ENCODE measurements at places on chromosomes 1 and 21.

DNA sequence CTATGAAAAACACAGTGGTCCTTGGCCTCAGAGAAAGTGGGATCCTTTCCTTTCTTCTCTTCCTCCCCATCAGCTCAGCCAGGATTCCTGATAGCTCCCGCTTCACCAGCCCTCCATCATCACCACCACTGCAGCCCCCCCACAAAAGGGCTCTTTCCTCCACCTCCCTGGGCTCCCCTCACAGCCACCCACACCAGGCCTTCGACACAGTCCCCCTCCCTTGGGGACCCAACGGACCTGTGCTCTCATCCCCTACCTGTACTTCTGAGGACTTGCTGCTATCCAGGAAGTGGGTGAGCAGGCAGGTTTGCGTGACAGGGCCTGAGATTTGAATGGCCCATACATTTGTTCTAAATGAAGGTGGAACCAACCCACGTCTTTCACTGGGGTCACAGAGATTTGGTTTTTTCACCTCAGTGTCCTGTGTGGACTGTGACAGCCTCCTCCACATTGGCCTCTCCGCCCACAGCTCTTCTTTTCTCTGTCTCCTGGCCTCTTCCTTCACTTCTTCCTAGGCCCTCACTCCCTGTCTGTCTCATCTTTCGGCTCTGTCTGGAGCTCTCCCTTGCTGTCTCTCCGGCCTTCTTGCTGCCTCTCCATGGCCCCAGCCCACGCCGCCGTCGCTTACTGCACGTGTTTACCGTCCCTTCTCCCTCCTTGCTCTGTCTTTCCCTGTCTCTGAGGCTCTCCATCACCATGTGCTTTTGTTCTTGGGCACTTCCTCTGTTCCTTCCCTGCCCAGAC is 238.6 kb downstream of the FOXD2 start:
- no peak for DNase-seq

- no peak for DNase-seq
These were observed 1.3 kb downstream of the NOS1AP start for GRCh38 chr1:162070825-162071224.

- no peak for DNase-seq
These were observed 75.5 kb upstream of the DYNLT5 start for GRCh38 chr1:66676613-66677298.

DNA sequence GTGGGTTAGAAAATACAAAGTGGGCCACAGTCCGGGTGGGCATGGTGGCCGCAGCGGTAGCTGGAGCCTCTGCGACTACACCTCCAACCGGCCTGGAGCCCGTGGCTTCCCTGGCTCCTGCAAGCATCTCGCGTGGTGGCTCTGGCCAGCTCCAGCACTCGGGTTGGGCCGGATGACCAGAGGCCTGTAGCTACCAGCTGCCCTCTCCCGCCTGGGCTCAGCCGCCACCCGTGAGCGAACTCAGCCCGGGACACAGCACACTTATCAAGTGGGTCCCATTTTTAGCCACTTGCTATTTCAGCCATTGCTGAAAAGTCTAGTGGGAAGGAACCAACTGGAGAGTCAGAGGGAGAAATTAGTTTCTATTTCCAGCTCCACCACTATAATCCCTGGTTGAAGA is 107.7 kb upstream of the CACYBP start:
- DNase-seq: no peak

DNA sequence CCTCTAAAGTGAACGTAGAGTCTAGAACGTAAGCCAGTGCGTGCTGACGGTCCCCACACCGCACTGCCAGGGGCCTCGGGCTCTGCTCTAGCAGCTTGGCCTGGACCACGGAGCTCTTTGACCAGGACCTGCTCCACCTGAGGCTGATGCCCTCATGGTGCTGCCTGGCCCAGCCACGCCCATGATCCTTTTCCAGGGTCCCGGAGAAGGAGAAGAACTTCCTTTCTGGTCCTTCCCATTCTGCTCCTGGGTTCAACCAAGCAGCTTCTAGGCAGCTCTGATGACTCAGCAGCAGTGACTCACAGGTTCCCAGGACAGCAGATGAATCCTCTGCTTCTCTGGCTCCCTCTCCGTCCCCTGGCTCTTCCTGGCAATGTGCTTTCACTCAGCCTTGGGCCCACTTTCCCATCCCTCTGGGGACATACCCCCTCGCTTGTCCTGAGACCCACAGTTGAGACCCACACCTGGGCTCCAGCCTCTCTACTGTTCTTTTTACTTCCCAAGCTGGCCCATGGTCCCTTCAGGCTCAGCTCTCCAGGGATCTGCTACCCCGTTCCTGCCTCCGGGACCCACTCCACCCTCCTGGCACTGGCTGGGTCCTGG is 246.3 kb upstream of the RAB4A start:
- no peak for DNase-seq

- DNase-seq: no peak
These were observed 25.2 kb downstream of the PRKAA2 start for GRCh38 chr1:56670350-56670749.

DNA sequence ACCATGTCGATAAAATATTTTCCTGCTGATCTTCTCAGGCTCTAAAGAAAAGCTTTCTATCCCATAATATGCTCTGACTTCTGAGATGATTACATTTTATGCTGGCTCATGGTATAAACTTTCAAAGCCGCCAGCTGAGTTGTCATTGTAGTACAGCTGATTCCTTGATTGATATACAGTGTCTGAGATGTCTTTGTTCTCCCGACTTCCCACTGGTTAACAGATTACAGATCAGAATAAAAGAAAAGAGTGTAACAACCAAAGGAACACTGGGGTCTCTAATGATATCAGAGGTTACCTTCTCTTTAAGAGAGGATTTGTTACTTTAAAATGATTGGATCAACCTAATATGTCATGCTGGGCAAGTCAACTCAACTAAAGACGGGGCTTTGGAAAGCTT is 485.4 kb upstream of the LRRC7 start:
- no peak for DNase-seq

- no peak for DNase-seq
These were observed 28.8 kb upstream of the RERE start for GRCh38 chr1:8846263-8846662.

- no peak for DNase-seq
These were observed 174.0 kb downstream of the TOMM20 start for GRCh38 chr1:234954613-234955012.

DNA sequence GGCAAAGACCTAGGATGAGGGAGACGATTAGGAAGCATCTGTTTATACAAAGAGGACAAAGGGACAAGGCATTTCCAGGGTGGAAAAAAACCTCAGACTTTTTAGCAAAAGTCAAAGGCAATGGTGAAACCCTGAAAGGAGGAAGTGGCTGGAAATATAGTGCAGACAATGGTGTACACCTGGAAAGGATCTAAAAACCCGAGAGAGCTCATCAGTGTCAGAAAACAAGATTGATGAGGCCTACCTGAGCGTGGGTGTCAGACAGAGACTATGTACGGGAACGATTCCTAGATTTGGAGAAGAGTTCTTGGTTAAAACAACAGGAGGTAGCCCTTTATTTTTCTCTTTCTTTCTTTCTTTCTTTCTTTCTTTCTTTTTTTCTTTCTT is 68.8 kb upstream of the HUNK start:
- DNase-seq: no peak

DNA sequence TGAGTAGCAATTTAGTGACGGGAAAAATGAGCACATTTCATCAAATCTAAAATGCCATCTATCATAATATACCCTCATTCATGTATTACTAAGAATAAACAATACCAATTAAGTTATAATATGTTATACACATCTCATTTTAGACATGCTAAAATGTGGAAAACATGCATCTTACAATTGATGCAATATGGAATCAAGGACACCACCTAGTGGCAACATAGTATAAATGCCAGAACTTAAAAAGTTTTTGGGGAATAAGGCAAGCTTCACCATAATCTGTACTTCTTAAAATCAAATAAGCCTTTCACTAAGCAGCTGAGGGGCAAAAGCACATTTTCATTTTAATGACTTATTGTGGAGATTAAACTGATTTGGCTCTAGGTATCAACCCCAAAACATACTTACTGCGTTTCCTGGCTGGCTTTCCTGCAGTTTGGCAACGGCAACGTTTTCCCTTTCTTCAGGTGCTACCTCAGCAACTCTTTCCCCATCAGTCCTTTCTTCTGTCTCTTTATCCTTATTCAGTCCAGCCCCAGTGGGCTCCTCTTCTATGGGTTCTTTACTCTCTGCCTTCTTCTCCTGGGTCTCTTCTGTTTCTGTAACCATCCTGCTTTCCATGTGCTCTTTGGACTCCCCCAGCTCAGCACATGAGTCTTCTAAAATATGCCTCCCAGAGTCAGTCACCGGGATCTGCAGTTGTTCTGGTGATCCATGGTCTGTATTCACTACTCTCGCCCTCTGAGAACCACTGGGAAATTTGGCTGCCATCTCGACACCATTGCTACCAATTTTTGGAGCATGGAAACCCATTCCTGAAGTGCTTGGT is 11.4 kb downstream of the SDE2 start:
- DNase-seq: no peak

- DNase-seq: no peak
These were observed 101.3 kb downstream of the PRRX1 start for GRCh38 chr1:170765279-170765678.

DNA sequence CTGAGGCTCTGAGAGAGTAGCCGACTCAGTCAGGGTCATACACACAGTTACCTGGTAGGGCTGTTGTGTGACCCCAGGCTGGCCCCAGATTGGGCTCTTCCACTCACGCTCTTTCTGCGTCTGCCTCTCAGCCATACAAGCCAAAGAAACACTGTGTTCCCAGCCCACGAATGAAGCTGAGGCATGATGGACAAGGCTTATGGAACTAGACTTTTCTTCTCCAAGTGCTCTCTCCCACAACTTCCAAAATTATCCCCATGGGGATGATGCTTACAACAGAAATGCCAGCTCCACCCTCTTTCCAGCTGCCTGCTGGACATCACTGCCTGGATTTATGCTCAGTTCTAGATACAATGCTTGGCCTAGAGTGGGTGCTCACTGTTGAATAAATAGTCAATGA is 102.8 kb upstream of the JUN start:
- no peak for DNase-seq

- no peak for DNase-seq
These were observed 5.2 kb downstream of the B3GALT6 start for GRCh38 chr1:1236945-1237873.

Measured in CMK (cell line).